ENCODE measurements at places on chromosomes 7 and 10.

GRCh38 chr7:284762-285722, 4.9 kb upstream of the FOXL3 start:
- DNase-seq = no peak
- peaks cover 50% of the 10 kb centered on the region for H3K27me3 ChIP-seq
- H3K4me3 ChIP-seq = no peak overlapping the region
- H3K36me3 ChIP-seq = no peaks in the 10 kb centered on the region
- H3K4me1 ChIP-seq = no peaks in the 10 kb centered on the region

DNA sequence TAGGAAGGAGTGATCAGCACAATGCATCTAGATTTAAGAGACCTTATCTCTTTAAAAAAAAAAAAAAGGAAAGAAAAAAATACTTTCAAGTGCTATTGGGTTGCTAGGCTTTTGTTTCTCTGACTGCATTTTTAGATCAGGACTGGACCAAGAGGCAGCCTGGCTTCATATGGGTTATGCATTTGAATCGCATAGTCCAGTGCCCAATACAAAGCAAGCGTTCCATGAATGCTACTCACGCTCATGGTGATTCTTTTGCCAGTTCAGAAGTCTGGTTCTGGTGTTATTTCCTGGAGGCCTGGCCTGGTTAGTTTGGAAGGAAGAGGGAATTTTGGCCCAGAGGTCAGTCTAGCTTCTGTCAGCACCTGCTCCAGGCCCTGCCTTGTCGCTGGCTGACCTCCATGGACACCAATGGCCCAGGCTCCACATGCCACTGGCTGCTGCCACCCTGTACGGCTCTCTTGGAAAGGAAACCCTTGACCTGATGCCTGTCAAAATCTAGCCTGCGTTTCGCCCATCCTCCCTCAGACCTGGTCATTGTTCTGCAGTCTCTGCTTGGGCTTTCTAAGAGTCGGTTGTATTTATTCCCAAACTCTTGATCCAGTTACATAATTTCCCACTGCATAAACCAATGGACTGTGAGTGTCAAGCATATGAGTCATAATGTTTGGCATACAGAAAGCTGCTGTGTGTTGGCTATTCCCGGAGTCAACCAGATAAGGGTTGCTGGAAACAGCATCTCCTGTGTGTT, 74.3 kb upstream of the MKX start:
- H3K27me3 ChIP-seq = no peaks in the 10 kb centered on the region
- H3K4me3 ChIP-seq = no peak overlapping the region
- H3K36me3 ChIP-seq = no peaks in the 10 kb centered on the region
- H3K27ac ChIP-seq = no peak overlapping the region
- no peak for DNase-seq

DNA sequence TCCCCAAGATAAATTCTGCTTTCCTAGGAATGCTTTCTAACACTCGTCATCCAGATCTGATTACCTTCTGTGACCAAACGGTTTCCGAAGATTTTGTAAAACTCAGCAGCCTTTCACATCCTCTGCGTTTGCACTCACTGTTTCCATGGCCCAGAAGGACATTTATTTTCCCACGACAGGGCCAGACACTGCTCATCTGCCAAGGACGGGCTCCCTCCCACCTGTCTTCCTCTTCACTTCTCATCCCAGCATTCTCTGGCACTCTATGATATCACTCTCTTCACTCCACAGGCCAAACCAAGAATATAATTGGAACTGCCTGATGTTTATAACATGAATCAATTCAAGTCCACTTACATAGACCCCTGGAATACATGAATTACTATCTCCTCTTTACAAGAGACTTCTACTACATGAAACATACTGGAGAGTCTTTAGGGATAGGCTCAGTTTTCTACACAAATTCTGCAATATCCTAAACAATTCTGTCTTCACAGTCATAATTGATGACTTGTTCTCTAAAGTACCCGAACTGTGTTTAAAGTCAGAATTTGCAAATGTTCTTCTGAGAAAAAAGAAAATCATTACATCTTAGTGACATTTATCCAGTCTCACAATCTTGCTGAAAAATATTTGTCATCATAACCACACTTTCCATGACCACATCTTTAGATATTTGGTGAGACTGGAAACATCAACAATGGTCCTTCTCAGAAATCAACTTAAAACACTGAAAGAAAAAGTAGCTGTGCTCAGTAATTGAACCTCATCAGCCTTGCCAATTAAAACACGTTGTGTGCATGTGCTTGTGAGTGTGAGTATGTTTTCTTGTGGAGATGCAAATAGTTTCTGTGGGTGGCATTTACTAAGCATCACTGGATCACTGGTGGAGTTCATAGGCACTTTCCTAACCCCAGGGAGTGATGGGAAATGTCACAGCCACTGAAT, 79.5 kb upstream of the PRSS58 start:
- H3K4me1 ChIP-seq = no peaks in the 10 kb centered on the region
- H3K4me3 ChIP-seq = no peak overlapping the region
- H3K27me3 ChIP-seq = no peaks in the 10 kb centered on the region
- H3K36me3 ChIP-seq = no peaks in the 10 kb centered on the region
- H3K27ac ChIP-seq = no peak overlapping the region

DNA sequence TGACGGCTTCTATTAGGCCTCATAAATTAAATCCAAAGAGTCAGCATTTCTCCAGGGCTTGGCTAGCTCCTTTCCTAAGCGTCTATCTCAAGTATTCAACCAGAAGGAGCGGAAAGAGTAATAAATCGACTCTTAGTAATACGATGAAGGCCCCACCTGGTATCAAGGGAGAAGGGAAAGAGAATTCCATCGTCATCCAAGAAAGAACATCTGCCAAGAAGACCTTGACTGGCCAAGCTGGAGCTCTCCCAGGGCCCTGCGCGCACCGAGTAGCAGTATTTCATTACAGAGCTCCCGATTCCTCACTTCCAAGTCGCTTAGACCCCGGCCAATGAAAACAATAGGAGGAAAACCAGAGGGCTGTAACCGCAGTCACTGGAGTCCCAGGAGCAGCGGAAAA, 178.0 kb upstream of the FRMD4A start:
- no peaks in the 10 kb centered on the region for H3K36me3 ChIP-seq
- no peaks in the 10 kb centered on the region for H3K27me3 ChIP-seq
- H3K4me1 ChIP-seq = peaks cover 25% of the 10 kb centered on the region
- H3K27ac ChIP-seq = peak overlapping the region; percentile 71
- no peak for DNase-seq

- H3K27me3 ChIP-seq = no peaks in the 10 kb centered on the region
- H3K4me3 ChIP-seq = no peak overlapping the region
- DNase-seq = no peak
- H3K27ac ChIP-seq = no peak overlapping the region
Measured at GRCh38 chr7:2537981-2538851, 17.1 kb downstream of the BRAT1 start.

DNA sequence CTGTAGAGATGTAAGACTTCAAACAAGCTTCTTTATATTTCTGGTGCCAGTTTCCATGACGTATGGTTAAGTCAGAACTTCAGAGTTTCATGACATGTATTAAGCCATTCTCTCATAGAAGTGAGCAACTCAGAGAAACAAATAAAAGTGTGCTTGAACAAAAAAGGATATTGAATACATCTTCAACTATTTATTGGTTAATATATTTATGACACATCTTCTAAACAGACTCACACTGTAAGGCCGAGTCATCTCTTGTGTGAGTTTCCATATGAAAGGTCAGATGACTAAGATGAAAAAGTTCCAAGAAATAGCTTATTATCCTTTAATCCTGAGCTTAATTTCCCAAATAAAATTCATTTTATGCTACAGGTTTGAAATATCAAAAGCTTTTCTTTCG, 105.5 kb upstream of the CSTF2T start:
- H3K27me3 ChIP-seq = peaks cover 3% of the 10 kb centered on the region
- H3K27ac ChIP-seq = no peak overlapping the region
- no peak for DNase-seq
- H3K36me3 ChIP-seq = no peaks in the 10 kb centered on the region
- no peaks in the 10 kb centered on the region for H3K4me1 ChIP-seq

DNA sequence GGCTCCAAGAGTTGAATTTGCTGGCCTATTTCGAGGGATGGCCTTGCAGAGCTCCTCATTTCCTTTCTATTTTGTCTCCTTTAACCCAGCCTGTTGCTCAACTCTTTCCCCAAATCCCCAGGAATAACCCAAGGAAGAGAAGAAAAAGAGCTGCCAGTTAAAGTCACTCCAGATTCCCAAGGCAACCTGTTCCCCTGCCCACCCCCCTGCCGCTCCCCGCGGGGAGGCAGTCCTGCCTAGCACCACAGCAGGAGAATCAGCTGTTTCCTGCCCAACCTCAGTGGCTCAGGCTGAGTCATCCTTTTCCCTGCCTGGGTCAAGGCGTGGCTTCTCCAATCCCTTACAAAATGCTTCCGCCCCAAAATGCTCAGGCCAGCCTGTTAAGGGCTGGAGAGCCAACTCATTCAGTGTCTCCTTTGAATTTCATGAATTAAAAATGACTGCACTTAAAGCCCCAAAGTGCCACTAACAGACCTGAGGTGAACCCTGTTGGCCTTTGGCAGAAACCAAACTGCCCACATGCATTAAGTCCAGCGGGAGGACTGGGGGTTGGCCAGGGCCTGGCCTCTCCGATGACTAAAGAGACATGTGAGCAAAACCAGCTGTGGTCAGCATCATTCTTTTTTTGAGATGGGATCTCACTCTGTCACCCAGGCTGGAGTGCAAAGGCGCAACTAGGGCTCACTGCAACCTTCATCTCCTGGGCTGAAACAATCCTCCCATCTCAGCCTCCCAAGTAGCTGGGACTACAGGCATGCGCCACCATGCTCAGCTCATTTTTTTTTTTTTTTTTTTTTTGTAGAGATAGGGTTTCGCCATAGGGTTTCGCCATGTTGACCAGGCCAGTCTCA, 83.2 kb upstream of the KIF5B start:
- no peaks in the 10 kb centered on the region for H3K27me3 ChIP-seq
- no peak overlapping the region for H3K27ac ChIP-seq
- DNase-seq = no peak
- no peaks in the 10 kb centered on the region for H3K36me3 ChIP-seq
- H3K4me1 ChIP-seq = no peaks in the 10 kb centered on the region

- DNase-seq = no peak
- H3K27ac ChIP-seq = no peak overlapping the region
- H3K27me3 ChIP-seq = no peaks in the 10 kb centered on the region
- H3K36me3 ChIP-seq = peaks cover 2% of the 10 kb centered on the region
- peaks cover 6% of the 10 kb centered on the region for H3K4me1 ChIP-seq
- H3K4me3 ChIP-seq = no peak overlapping the region
Measured at GRCh38 chr10:15155978-15156656, 12.4 kb downstream of the NMT2 start.

GRCh38 chr7:47698386-47698785, 116.5 kb upstream of the TNS3 start:
- no peaks in the 10 kb centered on the region for H3K4me1 ChIP-seq
- H3K27me3 ChIP-seq = no peaks in the 10 kb centered on the region
- no peak overlapping the region for H3K4me3 ChIP-seq
- no peak for DNase-seq
- H3K27ac ChIP-seq = no peak overlapping the region

DNA sequence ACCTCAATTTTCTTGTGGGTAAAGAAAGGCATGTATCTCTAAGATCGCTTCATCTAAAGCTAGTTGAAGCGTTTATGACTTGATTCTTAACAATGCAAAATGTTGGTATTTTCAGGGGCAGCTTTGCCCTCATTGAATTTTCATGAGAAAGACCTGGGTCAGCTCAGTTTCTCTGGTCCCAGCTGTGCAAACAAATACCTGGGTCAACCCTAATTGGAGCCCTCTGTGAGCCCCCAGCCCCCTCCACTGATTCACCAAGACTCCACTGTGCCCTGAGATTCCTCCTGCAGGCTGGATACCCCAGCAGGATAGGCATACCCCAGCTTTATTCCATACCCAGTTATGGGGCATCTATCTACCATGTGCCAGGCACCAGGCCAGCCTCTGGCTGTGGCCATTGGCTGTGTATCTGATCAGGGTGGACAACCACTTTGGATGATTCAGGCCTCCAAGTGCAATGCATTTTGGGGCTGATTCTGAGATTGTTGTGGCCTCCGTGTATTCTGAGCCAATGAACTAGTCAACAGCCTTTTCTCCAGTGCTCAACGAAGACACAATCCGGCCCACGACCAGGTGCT, 201.9 kb downstream of the MYOF start:
- no peak for DNase-seq
- peaks cover 6% of the 10 kb centered on the region for H3K27me3 ChIP-seq
- H3K27ac ChIP-seq = no peak overlapping the region

- DNase-seq = no peak
- H3K27me3 ChIP-seq = no peaks in the 10 kb centered on the region
- H3K4me3 ChIP-seq = no peak overlapping the region
- H3K27ac ChIP-seq = no peak overlapping the region
Measured at GRCh38 chr7:36171503-36171902, 18.4 kb downstream of the EEPD1 start.

DNA sequence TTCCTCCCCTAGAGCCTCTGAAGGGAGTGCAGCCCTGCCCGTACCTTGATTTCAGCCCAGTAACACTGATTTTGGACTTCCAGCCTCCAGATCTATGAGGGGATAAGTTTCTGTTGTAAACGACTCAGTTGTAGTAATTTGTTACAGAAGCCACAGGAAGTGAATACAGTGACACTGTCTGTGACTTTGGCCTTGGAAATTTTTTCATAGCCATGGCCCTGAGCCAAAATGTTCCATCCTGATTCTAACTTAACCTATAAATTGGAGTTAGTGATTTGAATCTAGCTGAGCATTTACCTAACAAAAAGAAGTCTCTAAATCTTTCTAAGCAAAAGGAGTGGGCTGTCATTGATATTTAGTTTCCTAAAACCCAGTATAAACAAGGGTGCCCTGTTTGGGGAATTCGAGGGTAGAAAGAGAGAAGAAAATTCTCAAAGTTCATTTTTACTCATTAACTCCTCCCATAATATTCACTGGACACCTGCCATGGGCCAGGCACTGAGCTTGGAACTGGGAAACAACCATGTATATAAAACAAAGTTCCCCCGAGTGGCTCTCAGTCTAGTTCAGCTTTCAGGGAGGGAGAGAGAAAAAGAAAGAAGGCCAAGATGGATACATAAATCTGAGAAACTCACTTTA, 162.3 kb downstream of the SKIDA1 start:
- H3K27ac ChIP-seq = no peak overlapping the region
- no peaks in the 10 kb centered on the region for H3K4me1 ChIP-seq
- no peak for DNase-seq
- no peaks in the 10 kb centered on the region for H3K36me3 ChIP-seq
- peaks cover 5% of the 10 kb centered on the region for H3K27me3 ChIP-seq
- no peak overlapping the region for H3K4me3 ChIP-seq
